Lower lobe of right lung (tissue), 2 donors: ENCODE measurements at places on chromosomes 11 and 22. TPM values are rescaled to one million over a fixed set of nuclear protein-coding genes. Genes with fewer than 3 reads are reported as not detected.

The RFPL3 gene
- total RNA-seq, result not detected

DNA sequence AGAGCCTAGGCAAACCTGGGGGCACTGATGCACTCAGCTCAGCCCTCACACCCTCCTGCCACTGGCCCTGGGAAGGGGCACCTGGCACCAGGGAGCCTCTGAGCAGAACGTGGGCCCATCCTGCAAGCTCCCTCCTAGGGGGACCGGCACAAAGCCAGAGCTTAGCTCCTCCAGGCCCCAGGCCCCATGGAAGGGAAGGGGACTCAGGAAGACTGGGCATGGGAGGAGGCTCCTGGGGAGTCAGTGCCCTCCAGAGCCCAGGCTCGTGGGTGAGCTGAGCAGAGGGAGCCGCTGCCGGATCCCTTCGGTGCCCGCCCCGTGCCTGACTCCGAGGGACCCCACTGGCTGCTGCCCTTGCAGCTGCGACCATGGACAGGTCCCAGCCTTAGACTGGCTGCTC lies 28.5 kb downstream of the ADA2 start:
- DNase-seq, result no peak

- no peak for DNase-seq
Observed at GRCh38 chr11:75028321-75028720, 39.6 kb downstream of the NEU3 start.

The TRIM29 gene
- 8.3 TPM for total RNA-seq

- no peak for DNase-seq
Observed at GRCh38 chr11:84642500-84642899, 984.6 kb downstream of the DLG2 start.

DNA sequence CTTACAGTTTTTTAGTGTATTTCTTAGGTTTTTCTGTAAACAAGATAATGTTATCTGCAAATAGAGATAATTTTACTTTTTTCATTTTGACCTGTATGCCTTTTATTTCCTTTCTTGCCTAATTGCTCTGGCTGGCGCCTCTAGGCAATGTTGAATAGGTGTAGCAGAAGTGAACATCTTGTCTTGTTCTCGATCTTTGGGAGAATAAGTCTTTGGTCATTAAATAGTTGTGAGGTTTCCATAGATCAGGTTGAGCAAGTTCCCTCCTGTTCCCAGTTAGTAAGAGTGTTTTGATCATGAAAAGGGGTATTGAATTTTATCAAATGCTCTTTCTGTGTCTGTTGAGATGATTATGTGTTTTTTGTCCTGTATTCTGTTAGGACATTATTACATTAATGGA lies 24.0 kb downstream of the PIH1D2 start:
- no peak for DNase-seq

The DERL3 gene
- 5.8 TPM for total RNA-seq

The CNIH2 gene
- 0.89 TPM for total RNA-seq

The RIBC2 gene
- total RNA-seq, result 2.6 TPM

The MFNG gene
- 71.0 TPM for total RNA-seq

- DNase-seq, result no peak
Observed at GRCh38 chr22:39994041-39994565, 651 bp upstream of the FAM83F start.

GRCh38 chr11:124920870-124921609 lies 2.0 kb downstream of the HEPN1 start:
- DNase-seq, result peak; percentile 80

DNA sequence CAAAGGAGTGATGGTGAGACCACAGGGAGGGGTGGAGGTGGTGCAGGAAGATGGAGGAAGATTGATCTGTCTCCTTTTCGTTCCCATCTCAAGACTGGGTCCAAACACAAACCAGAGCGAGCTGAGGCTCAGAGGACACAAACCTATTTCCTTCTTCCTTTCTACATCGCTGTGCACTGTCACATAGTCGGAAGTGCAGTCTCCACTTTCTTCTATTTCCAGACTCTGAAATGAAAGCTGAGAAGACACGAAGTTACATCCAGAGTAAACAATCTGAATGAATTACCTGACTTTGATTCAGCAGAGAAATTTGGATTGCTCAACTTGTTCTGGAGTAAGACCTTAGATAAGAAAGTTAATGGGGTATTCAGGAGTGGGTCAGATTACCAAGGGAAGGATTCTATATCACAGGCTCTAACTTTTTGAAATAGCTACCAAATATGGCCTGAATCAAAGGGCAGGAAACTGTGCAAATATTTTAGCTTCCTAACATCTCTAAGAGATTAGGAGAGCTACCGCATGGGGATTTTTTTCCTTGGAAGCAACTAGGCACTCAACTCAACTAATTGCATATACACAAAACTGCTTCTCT lies 14.4 kb downstream of the OVCH2 start:
- no peak for DNase-seq

The OR52W1 gene
- total RNA-seq, result not detected

- no peak for DNase-seq
Observed at GRCh38 chr11:33564856-33565453, 135.7 kb downstream of the C11orf91 start.

GRCh38 chr11:63905179-63905578 lies 11.8 kb downstream of the RCOR2 start:
- no peak for DNase-seq

The FADS1 gene
- total RNA-seq, result 63.6 TPM

The CFAP300 gene
- total RNA-seq, result 7.2 TPM

- DNase-seq, result no peak
Observed at GRCh38 chr11:46337626-46338345, 9.5 kb upstream of the DGKZ start.

GRCh38 chr11:123570939-123571580 lies 83.4 kb downstream of the SCN3B start:
- DNase-seq, result no peak

- DNase-seq, result no peak
Observed at GRCh38 chr11:86803136-86804045, 3.0 kb downstream of the PRSS23 start.

DNA sequence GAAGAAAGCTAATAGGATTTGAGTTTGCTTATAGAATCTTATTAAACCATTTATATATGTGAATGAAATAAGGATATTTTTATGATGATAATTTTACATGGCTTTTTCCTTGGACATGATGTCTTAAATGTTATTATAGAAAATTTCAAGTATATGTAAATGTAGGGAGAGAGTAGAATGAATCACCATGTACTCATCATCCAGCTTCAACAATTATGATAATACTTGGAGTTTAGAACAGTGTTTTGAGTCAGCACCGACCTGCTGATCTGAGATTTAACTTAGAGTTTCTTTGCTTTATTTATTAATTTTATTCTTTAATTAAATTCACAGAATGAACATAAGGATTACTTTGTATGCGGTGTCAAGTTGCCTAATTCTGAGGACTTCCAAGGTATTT lies 193.5 kb downstream of the UVRAG start:
- no peak for DNase-seq

DNA sequence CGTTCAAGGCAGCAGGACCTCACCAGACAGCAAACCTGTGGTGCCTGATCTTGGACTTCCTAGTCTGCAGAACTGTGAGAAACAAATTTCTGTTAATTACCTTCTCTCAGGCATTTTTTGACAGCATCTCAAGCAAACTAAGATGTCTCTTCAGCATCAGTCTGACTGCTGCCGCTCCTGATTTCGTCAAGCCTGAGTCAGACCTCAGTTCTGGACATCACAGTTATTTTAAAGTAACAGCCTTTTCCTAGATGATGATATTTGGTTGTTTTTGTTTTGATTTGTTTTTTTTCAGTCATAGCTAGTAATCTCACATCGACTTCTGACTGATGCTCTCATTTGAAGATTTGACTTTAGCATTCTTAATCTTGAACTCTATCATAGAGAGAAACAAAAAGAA lies 71.9 kb downstream of the BLID start:
- no peak for DNase-seq

- peak; percentile 58 for DNase-seq
Observed at GRCh38 chr11:33542921-33543320, 157.7 kb downstream of the C11orf91 start.

The DBX1 gene
- total RNA-seq, result not detected

The TEF gene
- total RNA-seq, result 29.7 TPM

- DNase-seq, result no peak
Observed at GRCh38 chr11:16793009-16793408, 54.6 kb downstream of the C11orf58 start.
